ENCODE measurements at places on chromosomes 2 and 18.

- no peak for DNase-seq
These were observed 119.8 kb downstream of the BCL2 start for GRCh38 chr18:63199743-63200241.

DNA sequence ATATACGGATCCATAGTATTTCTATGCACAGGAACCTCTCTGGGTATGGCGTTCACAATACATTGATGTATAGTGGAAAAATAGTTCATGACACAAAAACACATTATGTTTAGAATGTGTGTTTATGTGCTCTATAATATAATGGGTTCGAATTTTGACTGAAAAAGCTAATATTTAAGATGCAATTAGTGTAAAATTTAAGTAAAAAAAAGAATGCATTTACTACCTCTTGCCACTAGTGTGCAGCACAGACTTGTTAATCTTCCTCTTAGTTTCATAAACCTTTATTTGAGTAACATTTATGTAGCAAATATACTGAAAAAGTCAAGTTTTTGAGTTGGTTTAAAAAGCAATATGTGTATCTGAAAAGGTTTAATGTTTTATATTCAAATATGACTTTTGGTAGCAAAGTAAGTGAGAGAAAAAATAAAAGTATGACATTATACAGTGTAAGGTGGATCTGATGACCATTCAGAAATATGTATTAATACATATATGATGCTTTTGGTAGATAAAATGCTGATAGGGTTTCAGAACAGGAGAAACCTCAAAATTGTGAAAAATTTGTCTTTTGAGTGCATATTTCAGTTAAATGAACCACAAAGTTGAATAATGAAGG, 49.4 kb downstream of the CCDC102B start:
- DNase-seq, result peak; percentile 74

- no peak for DNase-seq
These were observed 182.7 kb downstream of the ANAPC1 start for GRCh38 chr2:111701266-111701665.

DNA sequence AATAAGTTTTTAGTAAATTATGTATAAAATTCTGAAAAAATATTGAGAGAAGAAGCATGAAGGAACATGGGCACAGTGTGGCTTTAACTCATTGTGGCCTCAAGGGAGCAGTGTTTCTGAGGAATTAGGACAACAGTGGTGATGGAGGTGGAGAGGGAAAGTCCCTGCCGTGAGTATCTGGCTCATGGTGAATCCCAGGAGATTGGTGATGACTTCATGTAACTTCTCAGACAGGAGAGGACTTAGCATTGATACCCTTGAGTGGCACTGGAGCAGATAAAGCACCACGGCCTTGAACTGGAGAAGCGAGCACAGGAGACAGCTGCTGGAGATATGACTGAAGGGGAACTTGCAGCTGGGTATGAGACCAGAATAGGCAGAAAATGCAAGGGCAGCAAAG, 35.0 kb upstream of the LRP1B start:
- no peak for DNase-seq

DNA sequence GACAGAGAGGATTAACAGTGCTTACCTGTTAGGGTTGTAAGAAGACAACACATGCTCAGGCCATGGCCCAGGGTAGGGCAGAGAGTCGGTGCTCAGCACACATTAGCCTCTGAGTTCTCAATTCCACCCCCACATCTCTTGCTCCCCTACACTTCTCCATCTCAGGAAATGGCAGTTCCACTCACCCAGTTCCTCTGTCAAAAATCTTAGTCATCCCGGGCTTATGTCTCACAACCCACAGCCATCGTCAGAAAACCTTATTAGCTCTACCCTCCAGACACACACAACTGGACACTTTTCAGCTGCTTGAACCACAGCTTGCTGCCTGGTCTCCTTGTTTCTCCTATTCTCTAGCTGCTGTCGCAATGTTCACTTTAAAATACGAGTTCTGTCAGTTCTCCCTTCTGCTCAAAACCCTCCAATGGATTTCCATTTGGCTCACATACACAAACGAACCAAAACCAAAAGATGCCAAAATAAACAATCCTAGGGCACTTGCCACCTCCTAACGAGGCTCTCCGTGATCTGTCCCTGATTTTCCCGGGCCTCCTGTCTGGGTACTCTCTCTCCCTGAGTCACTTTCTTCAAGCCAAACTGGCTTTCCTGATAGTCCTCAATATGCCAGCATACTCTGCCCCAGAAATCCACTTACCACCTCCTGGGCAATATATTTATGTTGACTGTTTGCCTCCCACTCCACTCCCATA, 89.7 kb downstream of the KCTD1 start:
- no peak for DNase-seq

- peak; percentile 63 for DNase-seq
These were observed 140.0 kb downstream of the SEPTIN10 start for GRCh38 chr2:109473616-109474318.

DNA sequence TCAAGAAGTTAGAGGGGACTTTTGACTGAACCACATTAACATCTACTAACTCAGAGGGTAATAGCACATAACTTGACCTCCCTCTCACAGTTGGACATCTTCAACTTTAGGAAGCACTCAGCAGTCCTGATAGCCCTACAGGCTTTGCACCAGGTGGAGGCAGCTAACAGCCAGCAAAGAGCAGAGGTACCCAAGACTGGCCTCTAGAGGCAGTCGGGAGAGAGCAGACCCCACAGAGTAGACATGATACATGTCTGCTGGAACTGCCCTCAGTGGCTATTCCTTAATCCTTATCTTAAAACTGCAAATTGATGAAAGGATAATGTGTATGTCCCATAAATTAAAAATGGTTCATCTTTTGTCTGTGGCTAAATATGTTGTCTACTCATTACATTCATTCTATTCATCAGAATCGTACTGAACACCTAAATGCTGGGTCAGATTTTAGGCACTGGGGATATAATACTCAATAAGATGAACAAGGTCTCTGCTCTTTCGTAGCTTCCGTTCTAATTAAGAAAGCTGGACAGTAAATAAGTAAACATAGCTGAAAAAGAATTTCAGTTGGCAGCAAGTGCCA, 49.8 kb downstream of the CAB39 start:
- no peak for DNase-seq

GRCh38 chr18:8478166-8478967, 130.9 kb upstream of the RAB12 start:
- DNase-seq, result peak; percentile 46

- no peak for DNase-seq
These were observed 70.4 kb downstream of the ARHGEF33 start for GRCh38 chr2:38959938-38960608.

- no peak for DNase-seq
These were observed 81.7 kb downstream of the BCL2L11 start for GRCh38 chr2:111202266-111203040.

DNA sequence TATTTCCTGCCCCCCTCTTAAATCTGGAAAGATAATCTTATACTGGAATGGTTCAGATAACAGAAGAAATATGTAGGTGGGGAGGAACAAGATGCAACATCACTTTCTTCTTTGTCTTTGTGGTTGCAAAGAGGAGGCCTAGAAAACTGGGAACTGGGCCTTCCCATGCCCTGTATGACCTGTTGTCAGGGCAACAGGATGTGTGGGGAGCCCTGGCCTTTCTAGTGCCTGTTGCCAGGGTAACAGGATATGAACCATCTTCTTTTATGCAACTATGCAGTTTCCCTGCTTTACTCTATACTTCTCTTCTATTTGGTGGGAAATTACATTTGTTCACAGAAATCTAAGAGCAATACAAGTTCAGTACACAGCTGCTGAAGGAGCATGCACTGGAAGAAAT, 79.8 kb upstream of the PDE1A start:
- DNase-seq, result peak; percentile 68

GRCh38 chr2:54295911-54296310, 39.9 kb upstream of the TSPYL6 start:
- no peak for DNase-seq

Data from NCI-H1417 (cell line).